ENCODE measurements at places on chromosomes 3 and 15.

GRCh38 chr15:68404056-68404798, 27.7 kb downstream of the ITGA11 start:
- DNase-seq, result no peak

GRCh38 chr3:53545310-53545995, 51.0 kb downstream of the CACNA1D start:
- DNase-seq, result no peak

DNA sequence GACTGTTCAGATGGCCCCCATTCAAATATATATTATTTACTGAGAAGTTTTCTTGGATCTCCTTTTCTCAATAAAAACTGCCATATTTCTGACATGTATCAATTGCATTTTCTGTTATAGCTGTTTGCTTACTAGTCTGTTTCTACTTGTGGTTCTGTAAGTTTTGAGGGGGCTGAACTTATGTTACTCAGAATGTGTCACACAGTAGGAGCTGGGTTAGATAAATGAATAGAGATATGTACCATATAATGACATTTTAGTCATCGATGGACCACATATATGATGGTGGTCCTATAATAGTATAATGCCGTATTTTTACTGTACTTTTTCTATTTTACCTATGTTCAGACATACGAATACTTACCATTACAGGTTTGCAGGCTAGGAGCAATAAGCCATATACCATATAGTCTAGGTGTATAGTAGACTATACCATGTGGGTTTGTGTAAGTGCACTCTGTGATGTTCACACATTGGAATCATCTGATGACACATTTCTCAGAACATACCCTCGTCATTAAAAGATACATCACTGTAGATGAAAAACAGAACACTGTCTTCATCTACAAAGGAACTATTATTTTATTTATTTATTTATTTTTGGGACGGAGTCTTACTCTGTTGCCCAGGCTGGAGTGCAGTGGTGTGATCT, 22.3 kb downstream of the PPP4R2 start:
- no peak for DNase-seq

- no peak for DNase-seq
Observed at GRCh38 chr3:171242170-171242569, 215.7 kb upstream of the SLC2A2 start.

DNA sequence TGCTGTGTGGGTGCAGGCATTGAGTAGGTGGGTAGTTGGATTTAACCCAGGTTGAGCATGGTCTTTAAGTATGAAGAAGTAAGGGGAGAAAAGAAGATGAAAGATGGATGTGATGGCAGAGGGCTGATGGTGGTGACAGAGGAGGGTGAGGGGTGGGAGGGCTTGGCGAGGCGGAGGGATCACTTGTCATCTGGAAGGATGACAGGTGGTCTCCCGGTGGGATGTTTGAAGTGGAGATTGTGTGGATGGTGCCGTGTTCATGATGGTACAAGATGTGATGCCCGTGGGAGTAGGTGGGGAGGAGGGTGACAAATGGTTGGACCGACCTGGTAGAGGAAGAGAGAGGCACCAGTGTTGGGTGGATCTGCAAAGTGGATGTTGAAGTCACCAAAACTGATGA, 208.8 kb downstream of the RPLP1 start:
- no peak for DNase-seq

GRCh38 chr3:146750196-146750595, 145.1 kb upstream of the PLSCR5 start:
- DNase-seq, result peak; percentile 70

GRCh38 chr3:45207446-45207845, 18.6 kb downstream of the TMEM158 start:
- no peak for DNase-seq

- no peak for DNase-seq
Observed at GRCh38 chr3:147388700-147389580, 17.4 kb downstream of the ZIC4 start.

GRCh38 chr3:42686832-42687650, 1.7 kb downstream of the KLHL40 start:
- no peak for DNase-seq

GRCh38 chr3:18008706-18009368, 266.4 kb upstream of the TBC1D5 start:
- DNase-seq, result no peak

- DNase-seq, result no peak
Observed at GRCh38 chr3:154131830-154132229, 10.6 kb downstream of the ARHGEF26 start.

- no peak for DNase-seq
Observed at GRCh38 chr3:196991581-196992460, 23.2 kb upstream of the PIGZ start.

DNA sequence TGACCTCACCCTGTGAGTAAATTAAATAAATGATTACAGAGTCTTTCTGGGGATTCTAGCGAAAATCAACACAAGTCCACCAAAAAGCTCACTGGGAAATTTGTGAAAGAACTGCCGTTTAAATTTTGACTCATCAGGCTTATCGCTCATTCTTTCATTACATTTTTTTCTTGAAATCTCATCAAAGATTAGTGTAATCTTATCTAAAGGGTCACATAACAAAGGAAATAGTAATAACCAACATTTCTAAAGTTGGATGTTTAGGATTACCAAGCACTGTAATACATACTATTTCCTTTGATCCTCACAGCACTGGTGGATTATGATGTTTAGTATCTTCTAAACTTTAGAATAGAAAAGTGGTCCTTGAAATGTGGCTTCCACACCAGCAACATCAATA, 111.1 kb upstream of the CBLB start:
- DNase-seq, result peak; percentile 28

DNA sequence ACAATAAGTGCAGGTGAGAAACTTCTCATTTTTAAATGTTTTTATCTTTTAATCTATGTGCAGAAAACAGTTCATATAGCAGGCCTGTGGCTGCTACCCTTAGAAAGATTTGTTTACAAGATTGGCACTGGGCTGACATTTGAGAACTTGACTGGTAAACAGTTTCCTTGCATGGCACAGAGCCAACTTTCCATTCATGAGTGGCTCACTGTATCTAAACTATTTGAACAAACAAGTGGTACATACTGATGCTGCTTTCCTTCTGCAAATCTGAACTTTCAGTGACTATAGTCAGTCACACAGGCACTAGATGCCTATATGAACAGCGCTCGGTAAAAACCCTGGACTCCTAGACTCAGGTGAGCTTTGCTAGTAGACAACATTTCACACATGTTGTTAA, 6.3 kb upstream of the GTPBP8 start:
- DNase-seq, result no peak

DNA sequence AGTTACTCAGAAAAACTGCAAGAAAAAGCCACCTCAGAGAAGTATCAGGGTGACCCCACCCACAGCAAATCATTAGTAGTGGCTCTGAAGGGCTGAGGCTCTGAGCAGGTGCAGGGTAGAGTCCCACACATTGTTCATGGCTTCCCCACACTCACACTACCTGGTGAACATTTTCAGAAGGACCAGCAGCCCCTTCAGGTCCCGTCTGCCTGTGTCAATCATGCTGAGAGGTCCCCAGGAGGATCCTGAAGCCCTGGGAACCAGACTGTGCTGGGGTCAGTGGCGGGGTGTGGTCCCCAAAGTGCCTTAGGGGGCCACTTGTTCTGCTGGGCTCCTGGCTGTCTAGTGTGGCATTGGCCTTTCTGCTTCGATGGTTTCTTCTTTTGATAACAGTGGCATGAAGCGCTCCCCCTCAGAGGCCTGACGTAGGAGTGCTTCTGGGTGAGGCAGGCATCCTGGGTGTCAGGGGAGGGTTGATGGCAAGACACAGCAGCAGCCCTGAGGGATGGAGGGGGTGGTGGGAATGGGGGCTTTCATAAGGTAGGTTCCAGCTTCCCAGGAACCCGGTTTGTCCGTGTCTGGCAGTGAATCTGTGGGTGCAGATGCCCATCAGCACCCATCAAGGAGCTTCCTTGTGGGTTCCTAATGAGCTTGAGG, 19.0 kb upstream of the FANCD2 start:
- no peak for DNase-seq

DNA sequence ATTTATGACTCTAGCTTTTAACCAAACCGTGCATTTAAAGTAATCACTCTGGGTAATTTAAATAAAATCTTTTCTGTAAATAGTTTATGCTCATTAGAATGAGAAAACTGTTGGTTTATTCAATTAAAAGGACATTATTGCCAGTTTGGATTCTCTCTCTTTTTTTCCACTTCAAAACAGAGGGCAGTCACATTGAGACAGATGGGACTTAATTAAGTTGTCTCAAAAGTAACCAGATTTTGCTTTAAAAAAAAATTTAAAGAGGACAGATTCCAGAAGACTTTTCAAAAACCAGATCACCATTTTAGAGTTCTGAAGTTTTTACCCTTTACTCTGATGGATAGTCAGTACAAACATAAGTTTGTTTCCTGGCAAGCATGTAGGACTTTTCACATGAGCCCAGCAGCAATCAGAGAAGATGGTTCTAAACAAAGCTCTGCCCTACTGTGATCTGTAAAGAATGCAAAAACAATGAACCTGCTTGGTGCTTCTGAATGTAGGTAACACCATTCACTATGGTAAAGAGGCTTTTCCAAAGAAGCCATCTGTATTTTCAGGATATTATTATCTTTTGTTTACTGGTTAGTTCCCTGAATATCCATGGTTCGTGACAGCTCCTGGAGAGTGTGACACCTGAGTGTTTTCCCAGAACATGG, 136.2 kb downstream of the LRTM1 start:
- DNase-seq, result no peak

DNA sequence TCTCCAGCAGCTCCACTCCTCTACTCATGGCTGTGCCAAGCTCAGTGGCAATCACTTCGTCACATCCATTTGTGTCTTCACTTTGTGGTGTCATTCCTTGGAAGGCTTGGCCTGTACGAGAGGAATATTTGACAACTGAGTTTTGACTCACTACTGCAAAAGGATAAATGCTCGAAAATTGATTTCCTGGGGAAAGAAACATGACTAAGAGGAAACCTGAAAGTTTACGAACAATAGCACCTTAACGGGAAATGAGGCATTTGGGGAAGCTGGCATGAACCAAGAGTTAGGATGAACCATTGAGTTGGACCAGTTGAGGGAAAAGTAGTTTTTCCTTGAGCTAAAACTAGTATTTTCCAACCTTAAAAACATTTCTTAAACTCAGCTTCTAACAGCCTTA, 74.2 kb upstream of the ABHD17C start:
- no peak for DNase-seq

DNA sequence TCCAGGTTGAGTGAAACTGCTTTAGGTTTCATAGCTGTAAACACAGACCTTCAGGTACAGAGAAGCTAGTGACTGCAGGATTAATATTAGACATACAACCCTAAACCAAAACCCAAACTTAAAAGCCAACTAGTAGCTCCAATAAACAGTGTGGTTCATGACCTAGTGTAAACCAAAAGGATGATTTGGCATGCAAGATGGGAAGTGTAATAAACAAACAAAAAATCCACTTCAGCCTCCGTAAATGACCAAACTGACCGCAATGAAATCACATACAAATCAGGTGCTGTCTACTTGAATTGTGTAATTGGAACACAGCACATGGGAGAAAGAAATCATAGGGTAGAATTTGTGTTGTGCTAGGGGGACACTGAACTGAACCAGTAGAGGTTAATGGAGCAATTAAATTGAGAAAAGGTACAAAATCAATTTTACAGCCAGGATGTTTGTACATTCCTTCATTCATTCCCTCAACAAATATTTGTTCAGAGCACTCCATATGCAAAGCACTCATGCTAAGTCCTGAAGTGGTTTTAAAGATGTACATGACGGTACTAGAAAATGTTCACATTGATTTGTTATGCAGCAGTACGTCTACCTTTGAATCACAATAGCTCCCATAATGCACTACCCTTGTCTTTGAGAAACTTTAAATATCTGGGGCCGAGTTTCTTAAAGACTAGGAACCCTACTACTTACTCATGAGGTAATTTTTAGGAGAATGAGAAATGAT, 21.4 kb upstream of the CHST2 start:
- no peak for DNase-seq

DNA sequence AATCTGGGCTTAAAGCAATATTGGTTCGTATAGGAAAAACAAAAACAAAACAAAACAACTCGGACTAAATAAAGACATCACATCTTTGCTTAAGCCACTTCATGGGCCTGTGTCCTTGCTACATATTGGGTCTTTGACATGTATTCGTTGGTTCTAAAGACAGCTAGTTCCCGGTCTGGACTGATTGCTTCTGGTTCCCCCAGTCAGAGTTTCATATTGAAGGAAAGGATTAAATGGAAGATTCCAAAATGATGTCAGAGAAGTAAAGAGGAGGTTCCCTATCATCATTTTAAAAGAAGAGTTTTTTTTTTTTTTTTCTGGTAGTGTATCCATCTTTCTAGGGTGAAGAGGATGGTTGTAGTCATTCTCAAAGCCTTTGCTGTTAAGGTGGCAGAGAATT, 2.3 kb downstream of the OXSR1 start:
- DNase-seq, result peak; percentile 16

DNA sequence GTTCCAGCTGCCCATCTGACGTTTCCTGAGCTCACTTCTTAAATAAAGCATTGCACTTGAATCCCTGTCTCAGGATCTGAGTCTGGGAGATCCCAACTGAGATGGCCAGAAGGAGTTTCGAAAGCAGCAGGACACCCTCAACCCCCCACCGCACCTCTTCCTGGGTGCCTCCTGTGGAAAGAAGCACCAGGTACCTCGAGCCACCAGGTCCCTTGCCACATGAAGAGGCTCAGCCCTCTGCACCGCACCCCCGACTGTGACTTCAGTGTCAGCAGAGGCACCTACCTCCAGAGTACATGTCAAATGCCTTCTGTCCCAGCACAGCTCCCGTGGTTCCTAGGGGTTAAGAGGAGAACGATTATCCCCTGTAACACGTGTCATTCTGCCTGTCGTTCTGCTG, 26.7 kb downstream of the FAM3D start:
- DNase-seq, result no peak

DNA sequence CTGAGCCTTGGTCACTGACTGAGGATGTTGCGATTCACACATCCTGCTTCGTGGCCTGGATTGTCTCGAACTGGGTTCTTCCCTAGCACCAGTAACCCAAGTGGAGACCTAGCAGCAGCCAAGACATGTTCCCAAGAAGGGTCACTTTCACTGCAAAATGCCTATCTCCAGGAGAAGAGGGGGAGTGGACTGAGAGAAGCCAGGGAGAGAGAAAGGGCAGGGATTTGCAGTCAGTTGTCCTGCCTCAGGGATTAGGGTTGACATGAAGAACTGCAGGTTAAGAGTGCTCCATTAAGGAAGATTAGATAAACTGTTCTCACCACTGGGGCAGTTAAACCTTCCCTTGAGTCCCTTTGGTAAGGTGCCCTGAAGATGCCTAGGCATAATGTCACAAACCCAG, 5.7 kb upstream of the CD276 start:
- no peak for DNase-seq
